H7 (cell line): ENCODE measurements at places on chromosomes 16 and 17. TPM values are rescaled to one million over a fixed set of nuclear protein-coding genes. Genes with fewer than 3 reads are reported as not detected.

Gene TEKT1
- not detected in 2 replicates for total RNA-seq

Gene ARL5C
- not detected in 2 replicates for total RNA-seq

Gene CNGB1
- not detected in 2 replicates for total RNA-seq

DNA sequence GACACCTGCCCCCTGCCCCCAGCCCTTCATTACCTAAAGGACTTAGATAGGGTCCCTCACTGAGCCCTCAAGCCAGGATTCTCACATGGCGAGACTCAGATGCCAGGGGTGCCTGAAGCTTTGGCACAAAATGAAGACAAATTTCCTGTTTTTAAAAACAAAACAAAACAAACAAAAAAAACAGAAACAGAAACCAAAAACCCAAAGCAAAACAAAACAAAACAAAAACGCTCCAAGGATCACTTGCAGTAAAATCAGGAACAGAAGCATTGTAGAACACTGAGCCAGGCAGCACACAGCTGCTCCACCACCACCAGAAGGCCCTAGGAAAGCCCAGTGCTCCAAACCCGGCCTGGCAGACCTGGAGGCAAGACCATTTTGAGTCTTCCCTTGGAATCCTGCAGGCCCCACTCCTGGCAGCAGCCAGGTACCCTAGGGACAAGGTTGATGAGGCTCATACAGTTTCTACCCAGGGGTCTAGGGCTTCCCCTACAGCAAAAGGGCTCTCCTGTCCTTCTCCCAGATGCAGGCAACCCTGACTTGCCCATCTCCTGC, 20.8 kb downstream of the MYO18A start:
- DNase-seq: no peak

DNA sequence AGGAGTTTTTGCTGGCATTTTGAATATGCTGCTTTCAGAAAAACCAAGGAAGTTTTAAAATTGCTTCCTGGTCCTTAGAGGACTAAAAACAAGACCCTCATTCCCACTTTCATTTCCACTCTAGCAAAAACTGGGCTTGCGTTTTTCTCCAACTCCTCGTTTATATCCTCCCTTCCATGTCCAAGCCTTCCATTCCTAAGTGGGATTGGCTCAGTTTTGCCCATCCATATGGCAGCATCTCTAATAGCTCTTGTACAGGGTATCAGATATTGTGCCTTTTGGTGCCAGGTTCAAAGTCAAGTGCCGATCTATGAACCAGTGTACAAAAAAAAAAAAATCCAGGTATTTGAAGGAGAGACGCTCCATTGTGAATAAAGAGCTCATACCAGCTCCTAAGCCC, 9.9 kb upstream of the TBKBP1 start:
- DNase-seq: no peak

GRCh38 chr16:81712681-81713080, 66.4 kb upstream of the PLCG2 start:
- DNase-seq: peak; percentile 47

- no peak for DNase-seq
Measured at GRCh38 chr17:64687961-64688360, 25.9 kb upstream of the SMURF2 start.

GRCh38 chr16:65463652-65464260, 341.9 kb upstream of the CDH11 start:
- DNase-seq: no peak

DNA sequence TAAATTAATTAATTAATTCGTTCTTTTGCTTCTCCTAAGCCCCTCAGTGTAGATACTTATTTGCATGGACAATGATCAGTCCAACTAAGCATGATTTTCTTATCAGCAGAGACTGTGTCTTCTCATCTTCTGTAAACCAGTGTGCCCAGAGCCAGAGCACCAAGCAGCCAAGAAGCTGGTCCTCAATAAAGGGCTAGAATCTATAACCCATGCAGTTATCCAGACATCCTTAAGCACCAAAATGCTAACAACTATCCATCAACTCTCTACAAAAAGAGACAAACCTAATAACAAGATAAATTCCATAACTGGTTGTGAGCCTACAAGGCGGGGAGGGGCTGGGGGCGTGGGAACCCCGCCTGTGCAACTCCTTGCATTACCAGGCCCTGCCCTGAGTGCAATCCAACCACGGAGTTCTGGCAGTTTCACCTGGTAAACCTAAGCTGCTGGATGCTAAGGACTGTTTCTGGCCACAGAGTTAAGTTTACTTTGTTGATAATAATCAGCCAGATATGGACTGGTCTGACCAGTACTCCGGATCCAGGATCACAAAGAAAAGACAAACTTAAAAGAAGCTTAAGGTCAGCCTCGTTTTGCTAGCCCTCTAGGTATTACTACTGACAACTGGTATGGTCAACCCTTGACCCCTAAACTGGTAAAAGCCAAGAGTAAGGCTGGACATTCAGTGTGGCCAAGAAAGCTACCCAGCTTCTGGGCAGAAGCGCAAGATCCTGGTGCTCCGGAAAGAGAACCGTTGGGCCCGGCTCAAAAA, 51.5 kb downstream of the ZFHX3 start:
- DNase-seq: no peak

- peak; percentile 97 for DNase-seq
Measured at GRCh38 chr16:2751577-2752034, 832 bp upstream of the SRRM2 start.

DNA sequence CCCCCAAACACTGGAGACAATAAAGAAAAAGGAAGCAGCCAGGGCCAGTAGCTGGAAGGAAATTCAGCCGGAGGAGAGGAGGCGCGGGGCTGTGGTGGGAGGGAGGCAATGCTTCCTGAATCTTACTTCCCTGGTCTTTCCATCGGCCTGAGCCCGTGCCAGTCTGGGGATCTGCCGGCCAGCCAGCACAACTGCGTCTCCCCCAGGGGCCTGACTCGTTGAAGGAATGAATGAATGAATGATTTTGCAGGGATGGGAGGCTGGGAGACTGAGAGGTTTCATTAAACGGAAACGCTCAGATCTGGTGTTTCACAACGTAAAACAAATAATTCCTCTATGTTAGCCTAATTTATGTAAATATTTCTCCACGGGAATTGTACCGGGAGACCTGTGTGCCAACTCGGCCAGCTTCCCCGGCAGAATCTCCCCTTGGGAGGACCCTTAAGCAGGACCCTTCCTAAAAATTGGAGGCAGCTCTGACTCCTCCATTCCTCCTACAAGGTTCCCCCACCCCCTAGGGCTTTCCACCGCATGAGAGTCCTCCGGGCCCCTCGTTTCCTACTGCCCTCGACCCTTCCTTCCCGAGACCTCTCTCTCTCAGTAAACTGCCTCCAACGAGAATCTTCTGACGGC, 1.3 kb upstream of the BAIAP2 start:
- no peak for DNase-seq

GRCh38 chr16:86816930-86817625, 238.7 kb downstream of the FOXL1 start:
- DNase-seq: no peak

- DNase-seq: no peak
Measured at GRCh38 chr16:89119166-89119621, 25.5 kb downstream of the ACSF3 start.
